ENCODE measurements at places on chromosomes 4 and X.

DNA sequence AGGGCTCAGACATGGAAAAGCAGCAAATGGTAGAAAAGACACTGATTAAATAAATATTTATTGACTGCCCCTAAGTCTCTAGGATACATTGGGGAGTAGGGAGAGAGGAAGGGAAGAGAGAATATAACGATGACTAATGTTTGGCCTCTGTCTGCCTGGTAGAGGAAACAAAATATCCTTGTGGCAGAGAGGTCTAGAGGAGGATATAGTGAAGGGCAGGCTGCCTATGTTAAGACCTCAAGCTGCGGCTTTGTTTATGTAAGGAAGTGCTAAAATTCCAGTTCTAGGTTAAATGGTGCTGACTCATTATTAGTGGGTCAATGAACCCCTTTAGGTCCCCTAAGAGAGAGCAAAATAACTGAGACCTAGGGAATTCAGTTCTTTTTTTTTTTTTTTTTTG lies 427.3 kb upstream of the FTHL17 start:
- DNase-seq = no peak

DNA sequence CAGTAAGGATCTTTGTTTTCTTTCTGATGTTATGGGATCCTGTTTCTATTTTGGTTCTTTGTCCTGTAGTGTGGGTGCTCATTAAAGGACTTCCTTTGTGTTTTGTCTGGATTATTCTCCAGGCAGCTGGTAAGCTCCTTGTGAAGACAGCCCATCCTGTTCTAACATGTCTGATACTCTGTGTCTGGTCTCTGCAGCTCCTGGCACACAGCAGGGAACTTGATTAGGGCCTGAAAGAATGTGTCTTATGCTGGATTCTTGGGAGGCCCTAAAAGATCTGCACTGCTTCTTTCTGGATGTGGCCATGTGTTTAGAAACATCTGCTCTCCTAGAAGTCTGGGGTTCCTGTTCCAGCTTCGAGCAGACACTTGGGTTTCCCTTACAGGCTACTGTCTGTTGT lies 38.1 kb upstream of the ATXN3L start:
- DNase-seq = no peak

DNA sequence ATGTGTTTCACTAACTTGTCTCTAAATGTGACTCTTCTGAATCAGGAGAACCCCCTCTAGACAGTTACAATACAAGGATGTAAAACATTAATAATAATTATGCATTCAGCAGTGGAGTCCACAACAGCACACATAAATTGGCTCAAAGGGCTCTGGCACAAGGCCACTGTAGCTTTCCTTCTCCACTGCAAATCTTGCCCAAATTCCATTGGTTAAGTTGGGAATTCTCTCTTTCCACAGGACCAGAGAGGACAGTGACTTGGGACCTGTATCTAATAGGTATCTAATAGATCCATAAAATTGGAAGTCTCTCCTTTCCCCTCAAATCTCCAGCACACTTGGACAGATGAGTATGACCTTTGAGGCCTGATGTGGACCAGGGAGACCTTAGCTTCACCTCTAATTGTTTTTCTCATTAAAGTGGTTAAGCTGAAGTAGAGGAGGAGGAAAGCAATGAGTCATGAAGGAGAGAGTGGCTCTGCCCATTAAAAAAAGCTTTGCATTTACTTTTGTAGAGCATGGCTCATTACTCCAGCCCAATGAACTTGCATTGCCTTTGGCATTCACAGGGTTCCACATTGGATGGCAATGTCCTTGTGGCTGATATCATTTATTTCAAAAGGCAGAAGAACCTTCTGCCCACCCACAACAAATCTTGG lies 72.3 kb upstream of the SH3RF1 start:
- no peak for DNase-seq

DNA sequence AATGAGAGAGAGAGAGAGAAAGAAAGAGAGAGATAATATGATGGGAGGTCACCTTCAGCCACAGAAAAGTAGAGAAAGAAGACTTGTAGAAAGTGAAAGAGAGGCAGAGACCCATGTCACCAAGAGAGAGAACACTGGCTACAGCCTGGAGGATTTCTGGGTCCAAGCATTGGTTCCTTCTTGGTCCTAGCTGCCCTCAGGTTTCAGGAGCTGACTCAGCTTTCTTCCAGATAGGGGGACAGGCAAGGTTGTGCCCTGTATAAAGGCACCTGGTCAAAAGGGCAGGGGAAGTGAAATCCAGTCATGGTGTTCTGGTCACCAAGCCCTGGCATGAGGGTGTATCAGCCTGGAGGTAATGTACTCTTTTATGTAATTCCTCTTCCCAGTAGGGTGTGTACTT lies 47.5 kb upstream of the XK start:
- no peak for DNase-seq

GRCh38 chrX:147228153-147228552 lies 413.6 kb upstream of the CXorf51A start:
- no peak for DNase-seq

DNA sequence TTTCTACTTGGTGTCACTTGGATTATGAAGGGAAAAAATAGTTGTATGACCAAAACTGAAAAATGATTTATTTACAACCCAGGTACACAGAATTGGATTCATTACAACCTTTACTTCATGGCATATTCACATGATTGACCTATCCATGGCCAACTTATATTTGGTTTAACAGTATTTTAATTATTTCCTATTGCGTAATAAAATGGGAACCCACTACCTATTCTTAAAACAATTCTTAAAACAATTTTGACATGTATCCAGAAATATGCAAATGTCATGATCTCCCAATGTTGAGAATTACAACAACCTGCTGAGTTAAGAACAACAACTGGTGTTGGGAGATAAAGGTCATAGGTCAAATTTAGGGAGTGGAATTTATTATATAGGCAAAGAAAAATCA lies 54.8 kb upstream of the DDX53 start:
- DNase-seq = no peak

DNA sequence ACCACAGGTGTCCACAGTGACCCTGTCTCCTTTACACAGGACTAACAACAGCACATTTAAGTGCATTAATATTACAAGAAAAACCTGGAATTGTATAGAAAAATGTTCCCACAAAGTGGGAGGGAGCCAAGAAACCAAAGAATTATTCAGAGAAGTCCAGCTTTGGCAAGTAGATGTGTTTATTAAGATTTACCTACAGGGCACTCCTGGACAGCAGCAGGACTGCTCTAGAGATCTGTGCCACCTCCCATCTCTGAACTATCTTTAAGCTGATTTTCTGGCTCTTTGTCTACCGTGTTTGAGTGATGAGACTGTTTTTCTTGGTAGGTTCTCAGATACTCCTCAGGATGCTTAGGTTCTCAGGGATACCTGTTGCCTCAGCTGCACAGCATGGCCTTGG lies 38.3 kb upstream of the HPSE start:
- DNase-seq = no peak

DNA sequence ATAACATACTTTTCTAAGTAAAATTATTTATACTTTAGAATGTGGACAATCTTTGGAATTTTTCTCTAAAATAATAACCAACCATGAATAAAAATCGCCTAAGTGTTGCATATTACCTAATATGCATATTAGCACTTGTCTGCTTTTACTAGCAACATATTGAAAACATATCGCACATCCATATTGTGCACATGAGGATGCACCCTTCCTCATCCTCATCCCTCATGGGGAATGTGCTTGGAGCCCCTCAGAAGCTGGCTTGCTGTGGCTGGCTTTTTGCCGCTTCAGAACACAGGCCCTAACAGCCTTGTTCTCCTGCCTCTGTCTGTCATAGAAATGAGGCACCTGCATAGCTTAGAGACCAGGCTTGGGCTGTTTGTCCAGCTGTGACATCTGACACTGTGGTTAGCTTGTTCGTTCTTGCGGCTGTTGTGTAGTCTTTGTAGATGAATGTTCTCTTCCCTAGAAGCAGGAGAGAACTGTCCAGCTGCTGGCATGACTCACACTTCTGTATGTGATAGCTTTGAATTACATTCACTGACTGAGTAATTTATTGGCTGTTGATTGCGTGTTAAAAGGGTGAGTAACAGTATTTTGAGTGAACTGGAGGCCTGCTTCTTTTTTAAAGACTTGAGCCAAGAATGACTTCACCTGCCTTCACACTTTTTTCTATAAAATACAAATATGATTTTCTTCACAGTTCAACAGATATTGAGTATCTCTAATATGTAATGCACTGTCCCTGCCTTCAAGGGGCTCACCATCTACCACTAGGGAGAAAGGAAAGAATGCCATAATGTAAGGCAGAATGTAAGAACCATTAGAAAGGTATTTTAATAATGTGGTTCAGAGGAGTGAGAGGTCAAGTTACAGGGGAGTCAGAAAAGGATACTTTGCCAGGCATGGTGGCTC lies 81.9 kb downstream of the HMGB2 start:
- DNase-seq = no peak

- DNase-seq = peak; percentile 40
Observed at GRCh38 chr4:168509786-168510185, 12.9 kb downstream of the PALLD start.

DNA sequence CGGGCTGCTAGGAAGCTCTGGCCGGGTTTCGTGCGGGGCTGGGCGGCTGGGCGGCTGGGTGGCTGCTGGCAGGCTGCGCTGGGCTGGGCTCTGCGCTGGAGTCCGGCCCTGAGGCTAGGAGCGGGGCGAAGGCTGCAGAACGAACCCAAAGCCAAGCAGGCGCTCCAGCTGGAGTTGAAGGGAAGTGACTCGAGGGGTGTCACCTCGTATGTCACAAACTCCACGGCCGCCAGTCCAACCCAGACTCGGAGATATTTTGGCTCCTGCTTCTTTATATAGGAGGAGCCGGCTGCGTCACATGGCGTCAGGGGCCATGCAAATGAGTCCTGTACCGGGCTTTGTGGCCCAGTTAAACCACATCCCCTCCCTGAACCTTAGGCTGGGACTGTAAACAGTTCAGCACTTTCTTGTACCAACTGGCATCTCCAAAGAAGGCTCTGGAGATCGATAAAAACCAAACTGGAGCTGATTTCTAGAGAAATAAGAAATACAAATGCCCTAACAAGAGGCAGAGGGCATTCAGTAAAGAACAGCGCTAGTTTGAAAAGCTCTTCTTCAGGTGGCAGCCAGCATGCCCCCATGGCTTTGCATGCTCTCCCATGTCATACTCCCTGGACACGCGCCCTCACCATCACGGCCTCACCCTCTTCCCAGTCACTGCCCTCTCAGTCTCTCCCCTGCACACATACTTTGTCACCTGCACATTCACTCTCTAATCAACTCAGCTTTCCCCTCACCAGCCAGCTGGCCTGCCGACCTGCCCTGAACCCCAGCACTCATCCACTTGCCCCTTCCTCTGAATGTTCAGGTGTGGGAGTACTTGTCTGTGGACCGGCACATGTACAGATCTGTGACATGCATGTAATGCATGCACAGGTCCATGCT lies 58.5 kb downstream of the TSC22D3 start:
- DNase-seq = peak; percentile 94

GRCh38 chrX:45766981-45767501 lies 566.4 kb upstream of the DIPK2B start:
- DNase-seq = peak; percentile 58

DNA sequence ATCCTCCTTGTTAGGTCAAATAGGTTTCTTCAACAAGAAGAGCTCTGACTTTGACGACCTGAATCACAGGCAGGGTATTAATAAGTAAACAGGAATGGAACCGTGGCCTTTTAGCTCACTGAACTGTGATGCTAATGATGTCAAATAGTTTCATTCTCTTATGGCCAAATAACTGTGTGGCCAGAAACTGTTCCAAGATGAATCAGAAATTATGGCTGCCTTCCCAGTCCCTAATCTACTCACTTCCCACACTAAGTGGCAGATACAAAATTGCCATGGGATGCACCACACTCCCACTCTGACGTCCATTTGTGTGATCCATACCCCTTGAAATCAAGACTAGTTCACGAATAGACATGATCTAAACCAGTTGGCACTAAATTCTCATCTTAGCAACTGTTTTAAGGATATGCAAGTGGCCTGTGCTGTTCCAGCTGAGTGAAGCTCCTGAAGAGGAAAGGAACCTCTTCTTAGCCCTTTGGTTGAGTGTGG lies 455.4 kb downstream of the IL15 start:
- no peak for DNase-seq

DNA sequence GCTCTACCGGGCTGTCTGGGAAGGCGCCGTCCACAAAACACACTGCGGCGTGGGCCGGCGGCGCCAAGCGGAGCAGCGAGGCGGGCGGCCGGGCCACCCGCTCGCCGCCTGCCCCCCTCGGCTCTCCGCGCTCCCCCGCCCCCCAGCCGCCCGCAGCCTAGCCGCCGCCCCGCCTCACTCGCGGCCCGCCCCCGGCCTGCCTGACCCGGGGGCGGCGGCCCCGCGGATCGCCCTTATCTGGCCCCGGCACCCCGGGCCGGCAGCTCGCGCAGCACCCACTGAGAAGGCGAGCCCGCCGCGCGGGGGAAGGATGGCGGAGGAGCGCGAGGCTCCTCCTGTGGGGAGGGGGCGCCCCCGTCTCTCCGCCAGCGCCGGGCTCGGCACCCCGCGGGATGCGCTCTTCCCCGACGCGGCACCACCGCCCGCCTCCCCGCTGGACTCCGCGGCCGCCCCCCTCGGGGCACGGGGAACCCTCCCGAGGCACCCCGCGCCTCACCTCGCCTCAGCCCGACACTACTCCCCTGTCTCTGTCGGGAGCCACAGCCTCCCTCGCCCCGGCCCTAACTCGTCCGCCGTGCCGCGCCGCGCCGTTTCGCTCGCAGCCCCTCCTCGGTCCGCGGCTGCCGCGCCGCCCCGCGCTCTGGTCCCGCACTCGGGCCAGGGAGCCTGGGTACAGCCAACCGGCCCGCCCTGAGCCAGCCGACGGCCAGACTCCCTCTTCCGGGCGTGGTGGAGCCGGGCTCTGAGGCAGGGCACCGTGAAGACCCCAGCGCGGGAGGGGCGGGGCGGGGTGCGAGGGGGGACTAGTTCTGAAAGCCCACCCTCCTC lies 566 bp downstream of the ATP11C start:
- DNase-seq = peak; percentile 51

- no peak for DNase-seq
Observed at GRCh38 chr4:70619288-70619687, 9.3 kb upstream of the ENAM start.

DNA sequence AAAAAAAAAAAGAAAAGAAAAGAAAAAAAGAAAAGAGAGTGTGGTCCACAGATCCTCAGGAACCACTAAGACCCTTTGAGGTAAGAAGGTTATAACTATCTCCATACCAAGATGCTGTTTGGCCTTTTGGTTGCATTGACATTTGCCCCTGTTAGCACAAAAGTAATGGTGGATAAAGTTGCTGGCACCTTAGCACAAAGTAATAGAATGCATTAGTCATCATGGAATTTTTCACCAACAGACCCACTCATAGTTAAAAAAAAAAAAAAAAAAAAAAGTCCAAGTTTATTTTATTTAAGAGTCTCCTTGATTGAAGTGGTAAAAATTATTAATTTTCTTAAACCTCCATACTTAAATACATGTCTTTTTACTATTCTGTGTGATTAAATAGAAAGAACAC lies 78.4 kb upstream of the RBPJ start:
- DNase-seq = no peak
